Brain (organoid and tissue), 16 donors: ENCODE measurements at places on chromosomes 3 and 15.

- DNase-seq = no peak
Observed at GRCh38 chr3:188749010-188749617, 422.7 kb upstream of the TPRG1 start.

- DNase-seq = peak; percentile 71
Observed at GRCh38 chr3:108485146-108485545, 25.2 kb downstream of the MYH15 start.

- no peak for DNase-seq
Observed at GRCh38 chr3:52539010-52539653, 2.7 kb downstream of the UQCC5 start.

DNA sequence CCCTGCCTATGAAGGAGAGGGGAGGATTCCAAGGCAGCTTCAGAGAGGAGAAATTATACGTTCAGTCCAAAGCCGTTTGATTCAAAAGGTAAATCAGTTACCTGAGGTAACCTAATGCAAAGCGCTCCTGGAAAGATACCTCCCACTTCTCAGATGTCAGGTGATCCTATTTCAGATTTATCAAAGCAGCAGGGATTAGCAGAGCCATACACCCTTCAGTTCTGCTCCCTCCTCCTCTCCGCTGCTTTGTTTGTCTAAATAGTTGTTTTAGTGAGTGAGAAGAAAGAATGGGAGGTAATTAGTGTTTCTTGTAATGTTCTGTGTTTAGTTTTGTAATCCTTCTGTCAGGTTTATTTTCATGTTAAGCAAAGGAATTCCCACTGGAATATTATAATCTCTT is 81.1 kb downstream of the SOX14 start:
- no peak for DNase-seq

DNA sequence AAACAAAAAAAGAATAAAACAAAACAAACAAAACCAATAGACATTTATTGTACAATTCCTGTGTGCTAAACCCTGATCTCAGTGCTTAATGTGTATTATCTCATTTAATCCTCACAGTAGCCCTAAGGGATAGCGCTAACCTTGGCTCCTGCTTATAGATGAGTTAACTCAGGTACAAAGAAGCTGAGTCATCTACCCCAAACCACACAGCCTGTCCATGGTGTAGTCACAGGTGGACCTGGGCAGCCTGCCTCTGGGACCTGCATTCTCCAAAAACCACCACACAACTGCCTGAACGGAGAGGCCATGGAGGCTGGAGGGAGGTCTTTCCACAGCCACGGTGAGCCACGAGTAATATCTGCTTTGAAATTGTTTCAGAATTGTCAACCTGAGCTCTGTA is 5.5 kb upstream of the CLN6 start:
- no peak for DNase-seq

DNA sequence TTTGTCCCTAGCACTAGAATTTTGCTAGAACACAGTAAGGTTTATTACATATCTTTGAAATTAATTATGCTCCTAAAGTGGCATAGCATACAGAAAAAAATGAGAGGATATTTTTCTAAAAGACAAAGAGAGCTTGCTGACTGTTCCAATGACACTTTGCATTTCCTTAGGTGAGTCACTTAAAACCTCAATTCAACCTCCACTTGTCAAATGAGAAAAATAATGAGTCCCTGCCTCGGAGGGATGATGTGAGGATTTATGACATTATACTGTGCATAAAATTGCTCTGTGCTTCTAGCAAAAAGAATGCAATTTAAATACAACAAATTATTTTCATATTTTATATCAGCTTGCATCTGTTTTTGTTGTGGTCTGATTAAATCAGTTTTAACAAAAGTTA is 1417.0 kb upstream of the ALCAM start:
- DNase-seq = peak; percentile 21

GRCh38 chr15:84800365-84800806 is 16.8 kb upstream of the ALPK3 start:
- no peak for DNase-seq

DNA sequence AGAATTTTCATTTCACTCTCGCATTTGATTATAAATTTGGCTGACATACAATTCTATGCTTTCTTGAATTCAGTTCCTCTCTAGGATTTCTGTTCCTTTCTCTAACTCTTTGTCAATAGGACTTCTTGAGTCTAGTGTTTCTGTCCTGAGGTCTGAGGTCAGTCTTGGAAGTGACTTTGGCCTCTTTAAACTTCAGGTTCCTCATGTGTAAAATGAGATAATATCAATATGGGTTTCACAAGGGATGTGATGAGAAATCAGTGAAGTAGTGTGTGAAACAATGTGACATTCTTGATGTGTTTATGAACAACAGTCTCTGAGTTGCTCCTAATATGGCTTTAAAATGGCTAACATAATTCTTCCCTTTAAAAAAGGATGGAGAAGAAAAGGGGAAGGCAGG is 92.2 kb downstream of the SV2B start:
- no peak for DNase-seq

GRCh38 chr15:91940496-91941381 is 87.2 kb downstream of the SLCO3A1 start:
- no peak for DNase-seq
